NCI-H748 treated with DMSO at 0.1 percent for 48 hours (cell line): ENCODE measurements at places on chromosomes 1 and 21.

- no peak for DNase-seq
Measured at GRCh38 chr1:68326481-68326880, 94.2 kb upstream of the WLS start.

DNA sequence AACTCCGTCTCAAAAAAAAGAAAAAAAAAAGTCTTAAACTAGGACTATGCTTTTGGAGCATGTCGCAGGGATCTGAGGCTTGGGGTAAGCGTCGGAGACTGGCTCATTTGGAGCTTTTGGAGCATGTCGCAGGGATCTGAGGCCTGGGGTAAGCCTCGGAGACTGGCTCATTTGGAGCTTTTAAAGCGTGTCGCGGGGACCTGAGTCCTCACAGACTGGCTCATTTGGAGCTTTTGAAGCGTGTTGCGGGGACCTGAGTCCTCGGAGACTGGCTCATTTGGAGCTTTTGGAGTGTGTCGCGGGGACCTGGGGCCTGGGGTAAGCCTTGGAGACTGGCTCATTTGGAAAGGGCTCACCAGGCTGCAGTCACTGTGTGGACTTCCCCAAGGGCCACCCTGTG lies 13.6 kb upstream of the TSPEAR start:
- DNase-seq: no peak

DNA sequence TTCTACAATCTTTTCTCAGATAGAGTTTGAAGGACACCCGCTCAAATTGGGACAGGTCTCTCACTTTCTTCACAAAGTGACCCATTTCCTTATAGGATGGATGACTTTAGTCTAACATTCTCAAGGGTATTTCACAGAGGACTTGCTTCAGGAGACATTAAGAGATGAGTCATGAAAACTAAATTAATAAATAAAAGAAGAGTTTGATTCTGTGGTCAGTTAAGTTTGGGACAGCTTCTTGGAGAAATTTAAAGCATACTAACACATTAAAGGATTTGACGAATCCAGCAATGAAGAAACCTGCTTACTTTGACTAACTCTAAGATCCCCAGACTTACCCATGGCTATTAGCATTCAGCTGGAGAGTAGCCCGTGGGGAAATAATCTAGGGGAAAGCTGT lies 95.6 kb upstream of the RAB3GAP2 start:
- DNase-seq: no peak

- DNase-seq: no peak
Measured at GRCh38 chr21:16179773-16180172, 450.0 kb downstream of the USP25 start.

- DNase-seq: no peak
Measured at GRCh38 chr1:235122348-235122747, 6.3 kb downstream of the TOMM20 start.

DNA sequence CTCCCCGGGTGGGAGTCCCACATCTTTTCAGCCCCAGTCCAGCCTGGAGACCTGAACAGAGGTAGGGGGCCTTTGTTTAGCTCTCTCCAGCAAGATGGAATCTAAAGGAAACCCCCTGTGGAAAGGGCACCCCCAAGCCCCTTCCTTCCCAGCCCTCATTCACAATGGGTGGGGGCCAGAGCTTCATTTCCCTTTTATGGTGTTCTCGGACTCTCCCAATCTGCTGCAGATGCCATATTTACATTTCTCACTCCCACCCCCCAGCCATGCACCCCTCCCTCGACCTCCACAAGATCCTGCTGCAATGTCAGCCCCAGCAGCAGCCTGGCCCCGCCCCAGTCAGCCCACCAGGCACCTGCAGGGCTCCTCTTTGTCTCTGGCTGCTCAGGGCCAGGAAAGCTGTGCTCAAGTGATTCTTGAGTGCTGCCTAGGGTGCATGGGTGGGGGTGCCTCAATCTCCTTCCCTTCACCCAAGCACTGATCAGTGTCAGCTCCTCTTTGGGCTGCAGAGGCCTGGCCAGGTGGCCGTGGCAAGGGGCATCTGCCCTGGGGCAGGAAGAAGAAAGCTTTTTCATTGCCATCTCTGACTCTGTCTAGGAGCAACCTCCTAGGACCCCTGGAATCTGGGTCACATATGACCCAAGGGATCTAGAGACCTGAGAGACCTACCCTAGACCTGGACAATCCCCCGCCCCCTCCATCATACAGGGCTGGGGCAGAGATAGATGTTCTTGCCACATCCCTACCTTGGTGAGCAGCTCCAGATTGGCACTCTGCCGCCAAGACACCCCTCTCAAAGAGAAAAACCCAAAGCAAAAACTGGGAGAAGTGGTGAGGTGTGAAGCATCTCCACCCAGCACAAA lies 1.7 kb downstream of the KIF21B start:
- DNase-seq: no peak
